ENCODE measurements at places on chromosomes 11 and 22.

GRCh38 chr11:67691149-67691548 lies 16.7 kb upstream of the ALDH3B2 start:
- DNase-seq: peak; percentile 28

GRCh38 chr11:16186680-16187079 lies 169.7 kb downstream of the SOX6 start:
- no peak for DNase-seq

DNA sequence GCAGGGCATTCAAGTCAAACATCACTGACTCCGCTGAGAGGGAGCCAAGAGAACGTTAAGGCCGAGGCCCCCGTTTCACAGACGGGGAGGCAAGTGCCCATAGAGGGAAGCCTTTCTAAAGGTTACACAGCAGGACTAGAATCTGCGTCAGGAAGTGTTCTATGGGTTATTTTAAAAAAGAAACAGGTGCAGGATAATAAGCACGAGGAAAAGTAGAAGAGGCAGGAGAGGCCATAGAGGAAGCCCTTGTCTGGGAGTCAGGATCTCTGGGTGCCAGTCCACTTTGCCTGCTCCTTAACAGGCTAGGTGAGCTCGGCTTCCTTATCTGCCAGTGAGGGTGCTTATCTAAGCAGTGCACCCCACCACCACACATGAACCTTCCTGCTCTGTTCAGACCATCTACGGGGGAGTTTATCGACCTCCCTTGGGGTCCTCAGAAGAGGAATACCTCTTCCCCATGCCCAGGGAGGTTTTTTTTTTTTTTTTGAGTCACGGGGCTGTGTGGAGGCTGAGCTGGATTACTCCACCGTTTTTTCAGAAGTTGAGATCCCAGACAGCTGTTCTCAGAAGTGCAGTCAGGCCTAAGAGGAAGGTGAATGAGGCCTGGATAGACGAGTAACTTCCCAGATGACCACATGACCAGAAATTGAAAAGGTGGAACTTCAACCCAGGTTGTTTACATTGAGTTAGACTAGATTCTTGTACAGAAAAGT lies 1.2 kb upstream of the FCHSD2 start:
- DNase-seq: no peak

- DNase-seq: peak; percentile 10
Measured at GRCh38 chr11:72483412-72484186, 49.3 kb upstream of the CLPB start.

DNA sequence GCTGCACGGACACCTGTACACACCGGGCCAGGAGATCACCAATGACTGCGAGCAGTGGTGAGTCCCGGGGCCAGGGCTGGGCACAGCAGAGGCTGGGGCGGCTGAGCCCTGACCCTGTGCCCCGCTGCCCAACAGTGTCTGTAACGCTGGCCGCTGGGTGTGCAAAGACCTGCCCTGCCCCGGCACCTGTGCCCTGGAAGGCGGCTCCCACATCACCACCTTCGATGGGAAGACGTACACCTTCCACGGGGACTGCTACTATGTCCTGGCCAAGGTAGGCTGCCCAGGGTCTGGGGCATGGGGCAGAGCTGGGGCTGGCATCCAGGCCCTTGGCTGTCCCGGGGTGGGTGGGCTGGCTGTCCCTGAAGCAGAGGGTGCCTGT lies 7.7 kb downstream of the MUC2 start:
- DNase-seq: no peak
